ENCODE measurements at places on chromosomes 13 and 19. TPM values are rescaled to one million over a fixed set of nuclear protein-coding genes. Genes with fewer than 3 reads are reported as not detected.
A peak's percentile ranks its signal among the peaks of the same experiment; 100 is the strongest.

The ERICH6B gene
- not detected for total RNA-seq

The CEACAM6 gene
- total RNA-seq = not detected

The ELSPBP1 gene
- not detected for total RNA-seq

The IL4I1 gene
- total RNA-seq = 15.1 TPM

The UPF1 gene
- total RNA-seq = 104 TPM

The SIGLEC9 gene
- total RNA-seq = 0.69 TPM

The GFY gene
- not detected for total RNA-seq

The KLK14 gene
- total RNA-seq = 0.50 TPM

DNA sequence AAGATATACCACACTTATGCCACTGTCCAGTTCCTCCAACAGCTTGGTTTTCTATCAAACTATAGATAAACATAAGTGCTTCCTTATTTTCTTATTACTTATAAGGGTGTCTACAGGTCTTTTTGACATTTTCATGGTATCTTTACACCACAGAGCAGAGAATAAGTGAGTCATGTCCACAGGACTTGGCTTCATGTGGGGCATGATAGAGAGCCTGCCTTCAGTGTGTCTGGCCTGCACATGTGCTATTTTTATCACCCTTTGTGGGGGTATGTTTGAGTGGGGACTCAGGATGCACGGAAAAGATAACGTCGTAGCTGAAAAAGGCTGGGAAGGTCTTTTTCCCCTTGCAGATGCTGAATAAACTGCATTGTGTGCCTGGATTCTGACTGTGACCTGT lies 8.1 kb upstream of the STOML3 start:
- no peak for DNase-seq

DNA sequence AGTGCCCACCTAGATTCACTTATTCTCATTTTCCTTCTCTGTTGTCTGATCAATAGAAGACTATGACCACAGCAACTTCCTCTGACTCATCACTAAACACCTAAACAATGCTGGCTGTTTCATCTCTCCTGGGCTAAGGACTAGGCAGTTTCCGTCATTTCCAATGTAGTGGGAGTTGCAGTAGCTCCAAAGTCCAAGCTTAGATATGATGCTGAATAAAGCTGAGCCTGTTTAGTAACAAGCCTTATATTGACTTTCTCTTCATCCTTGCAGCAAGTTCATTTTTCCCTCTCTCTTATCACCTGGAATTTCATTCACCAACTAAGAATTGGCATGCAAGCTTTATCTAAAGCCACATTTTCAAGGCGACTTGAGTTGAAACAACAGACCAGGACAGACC lies 53.5 kb upstream of the PCDH9 start:
- DNase-seq = no peak

GRCh38 chr19:6521718-6522646 lies 8.8 kb upstream of the TNFSF9 start:
- peak; percentile 78 for DNase-seq

- DNase-seq = no peak
These were observed 3.9 kb upstream of the PLPP2 start for GRCh38 chr19:294946-295686.

DNA sequence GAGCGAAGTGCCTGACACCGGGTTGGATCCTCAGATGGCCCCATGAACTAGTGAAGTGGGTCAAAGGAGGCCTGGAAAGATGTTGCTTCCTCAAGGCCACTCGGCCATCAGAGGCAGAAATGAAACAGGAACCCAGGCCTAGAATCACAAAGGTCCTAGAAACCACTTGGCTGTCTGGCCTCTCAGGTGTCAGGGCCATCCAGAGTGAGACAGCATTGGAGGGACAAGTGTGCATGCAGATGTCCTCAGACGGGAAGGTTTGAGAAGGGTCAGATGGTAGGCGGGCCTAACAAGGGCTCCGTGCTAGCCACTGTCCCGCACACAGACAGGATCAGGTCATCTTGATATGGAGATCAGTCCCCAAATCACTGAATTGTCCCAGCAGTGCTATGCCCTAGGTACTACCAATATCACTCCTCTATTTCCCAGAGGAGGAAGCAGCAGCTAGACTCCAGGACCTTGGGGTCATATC lies 14.3 kb downstream of the CCDC97 start:
- no peak for DNase-seq

DNA sequence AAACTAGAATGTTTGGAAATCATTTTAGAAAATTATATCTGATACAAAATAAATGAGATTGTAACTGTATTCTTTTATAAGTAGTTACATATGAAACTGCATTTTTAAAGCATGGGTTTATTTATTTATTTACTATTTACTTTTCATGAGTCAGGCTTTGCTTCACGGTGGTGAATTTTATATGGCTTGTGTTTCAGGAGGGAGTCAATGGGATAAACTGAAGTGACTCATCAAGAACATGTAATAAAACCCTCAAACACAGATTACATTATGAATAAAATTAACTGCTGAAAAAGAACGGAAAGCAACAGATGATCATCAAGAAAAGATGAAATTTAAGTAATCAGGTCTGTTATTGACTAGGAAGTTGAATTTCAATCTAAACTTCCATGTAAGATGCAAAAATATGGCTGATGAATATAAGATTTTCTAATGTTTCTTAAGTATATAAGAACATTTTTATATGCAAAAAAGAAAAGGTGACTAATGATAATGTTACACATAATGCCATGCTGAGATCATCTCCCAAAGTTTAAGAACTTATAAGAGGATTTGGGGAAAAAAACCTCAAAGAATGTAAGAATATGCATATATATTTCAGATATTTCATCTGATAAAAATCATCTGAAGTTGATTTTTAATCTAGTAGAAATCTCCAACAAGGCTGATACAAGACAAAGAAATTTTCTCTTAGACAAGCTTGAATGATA lies 383.6 kb downstream of the SLITRK1 start:
- DNase-seq = no peak

GRCh38 chr19:4597975-4598671 lies 38.6 kb upstream of the SEMA6B start:
- DNase-seq = no peak

DNA sequence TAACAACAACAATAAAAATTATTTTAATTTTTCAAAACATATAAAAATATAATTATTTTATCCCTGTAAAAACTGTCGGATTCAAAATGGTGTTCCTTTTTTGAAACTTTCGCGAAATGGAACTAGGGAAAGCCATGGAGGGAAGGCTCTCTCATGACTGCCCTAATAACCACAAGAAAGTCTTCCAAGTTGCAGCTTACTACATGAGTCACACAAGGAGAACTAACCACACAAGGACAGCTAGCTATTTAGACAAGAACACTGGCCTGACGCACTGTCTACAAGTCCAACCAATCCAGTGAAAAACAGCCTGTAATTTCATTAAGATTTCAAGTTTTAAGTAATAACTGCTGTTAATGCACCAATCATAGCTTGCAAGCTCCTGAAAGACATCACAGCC lies 319.2 kb upstream of the PCDH9 start:
- no peak for DNase-seq

DNA sequence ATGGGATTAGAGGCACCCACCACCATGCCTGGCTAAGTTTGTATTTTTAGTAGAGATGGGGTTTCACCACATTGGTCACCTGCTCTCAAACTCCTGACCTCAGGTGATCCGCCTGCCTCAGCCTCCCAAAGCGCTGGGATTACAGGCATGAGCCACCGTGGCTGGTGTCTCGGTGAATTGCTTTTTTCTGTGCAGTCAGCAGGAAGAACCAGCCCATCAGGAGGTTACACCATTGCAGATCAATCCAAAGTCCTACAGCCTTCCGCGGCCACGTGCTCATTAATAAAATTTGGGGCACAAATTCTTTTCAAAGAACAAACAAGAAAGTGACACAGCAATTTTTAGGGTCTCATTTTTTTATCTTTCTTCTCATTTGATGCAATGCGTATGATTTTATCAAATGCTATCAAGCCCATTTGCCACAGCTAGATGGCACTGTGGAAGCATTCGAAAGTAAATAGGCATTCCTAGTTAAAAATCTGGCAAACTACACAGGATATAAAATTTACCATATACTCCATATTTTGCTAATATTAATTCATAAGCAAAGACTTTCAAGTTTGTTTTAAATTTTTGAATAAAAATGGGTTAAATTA lies 54.4 kb upstream of the ZNF835 start:
- DNase-seq = no peak

DNA sequence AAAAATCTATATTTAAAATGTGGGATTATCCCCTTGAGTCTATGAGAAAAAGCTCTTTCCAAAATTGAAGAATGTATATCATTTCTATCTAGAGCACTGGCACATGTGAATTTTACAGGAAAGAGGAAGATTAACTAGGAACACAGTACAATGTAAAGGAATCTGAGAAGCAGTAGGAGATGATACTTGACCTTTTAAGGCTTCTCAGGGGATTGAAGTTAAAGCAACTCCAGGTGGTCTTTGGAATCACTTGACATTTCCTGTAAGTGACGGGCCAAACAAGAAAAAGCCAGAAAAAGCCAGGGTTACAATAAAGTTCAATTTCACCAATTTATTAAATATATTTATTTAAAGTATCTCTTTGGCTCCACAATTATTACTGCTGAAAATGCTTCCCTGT lies 1373.9 kb downstream of the OLFM4 start:
- DNase-seq = no peak

GRCh38 chr19:38268539-38268938 lies 4.2 kb downstream of the SPINT2 start:
- DNase-seq = no peak

DNA sequence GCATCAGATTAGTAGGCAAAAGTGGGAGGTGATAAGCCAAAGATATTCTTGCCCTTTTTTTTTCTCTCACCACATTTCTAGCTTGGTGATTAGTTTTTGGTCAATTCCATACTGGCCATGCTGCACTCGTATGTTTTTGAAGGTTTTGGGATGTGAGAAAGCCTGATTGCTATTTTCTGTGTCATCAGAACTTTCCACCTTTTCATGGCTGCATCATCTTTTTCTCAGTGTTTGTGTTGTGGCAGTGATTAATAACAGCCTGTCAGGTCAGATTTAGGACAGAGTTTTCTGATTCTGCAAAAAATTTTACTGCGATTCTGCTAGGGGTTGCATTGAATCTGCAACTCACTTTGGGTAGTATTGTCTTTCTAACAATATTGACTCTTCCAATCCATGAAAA lies 32.9 kb downstream of the PSG1 start:
- DNase-seq = no peak

DNA sequence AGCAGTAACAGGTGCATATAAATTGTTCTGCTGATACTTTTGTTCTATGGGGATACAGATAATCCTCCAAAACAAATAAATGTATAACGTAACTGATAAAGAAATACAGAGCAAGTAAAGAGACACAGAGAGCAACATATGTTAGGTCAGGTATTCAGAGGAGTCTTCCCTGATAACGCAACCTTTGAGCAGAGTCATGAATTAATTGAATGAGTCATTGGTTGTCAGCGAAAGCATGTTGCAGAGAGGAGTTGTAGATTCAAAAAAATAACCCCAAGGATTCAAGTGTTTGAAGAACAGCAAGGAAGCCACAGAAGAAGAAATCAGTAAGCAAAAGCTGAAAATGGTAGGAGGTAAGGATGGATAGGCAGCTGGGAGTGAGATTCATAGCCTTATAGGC lies 245.2 kb downstream of the TBC1D4 start:
- no peak for DNase-seq

DNA sequence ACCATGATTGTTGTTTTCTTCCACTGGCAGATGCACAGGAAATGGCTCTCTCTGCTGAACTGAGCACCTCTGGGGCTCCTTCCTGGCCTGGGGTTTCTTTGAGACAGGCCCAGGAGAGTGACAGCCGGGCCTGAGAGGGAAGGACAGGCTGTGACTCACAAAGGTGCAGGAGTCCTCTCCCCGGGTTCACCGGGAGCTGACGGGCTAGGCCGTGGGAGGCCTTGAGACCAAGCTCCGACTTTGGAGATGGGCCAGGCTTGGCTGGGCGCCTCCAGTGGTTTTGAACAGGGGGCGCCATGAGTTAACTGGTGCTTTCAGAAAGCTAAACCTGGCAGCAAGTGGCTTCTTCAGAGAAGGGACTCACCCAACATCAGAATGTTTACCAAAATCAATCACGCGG lies 143.4 kb downstream of the URI1 start:
- no peak for DNase-seq

All from natural killer cell treated with Interleukin-12 subunit alpha and Interleukin-12 subunit beta and Interleukin-15 and Interleukin-18, amount 100 ng/mL, for 72 hours (primary cell).